ENCODE measurements at places on chromosomes 3 and 15. TPM values are rescaled to one million over a fixed set of nuclear protein-coding genes. Genes with fewer than 3 reads are reported as not detected.

DZIP3 gene
- 11.7 TPM for total RNA-seq

NUTM1 gene
- total RNA-seq: not detected

HRH1 gene
- 13.1 TPM for total RNA-seq

CSPG5 gene
- total RNA-seq: under 0.01 TPM

LARP6 gene
- total RNA-seq: 78.3 TPM

NEDD4 gene
- total RNA-seq: 80.7 TPM

DYNLT2B gene
- 4.2 TPM for total RNA-seq

SPESP1 gene
- 3.0 TPM for total RNA-seq

BBS4 gene
- 9.7 TPM for total RNA-seq

USP50 gene
- total RNA-seq: not detected

ZNF860 gene
- 0.56 TPM for total RNA-seq

ONECUT1 gene
- not detected for total RNA-seq

SCAANT1 gene
- not detected for total RNA-seq

EIF2A gene
- 166 TPM for total RNA-seq

CIDEC gene
- total RNA-seq: not detected

TUBGCP5 gene
- total RNA-seq: 20.0 TPM

OIP5 gene
- total RNA-seq: 4.1 TPM

IQCF2 gene
- total RNA-seq: not detected

CCDC80 gene
- 406 TPM for total RNA-seq

ST8SIA2 gene
- total RNA-seq: not detected

CD96 gene
- 0.28 TPM for total RNA-seq

FAM174B gene
- total RNA-seq: 0.56 TPM

NR1I2 gene
- total RNA-seq: not detected

NANOGP8 gene
- not detected for total RNA-seq
